ENCODE measurements at places on chromosomes 5 and 9. TPM values are rescaled to one million over a fixed set of nuclear protein-coding genes. Genes with fewer than 3 reads are reported as not detected.

DNA sequence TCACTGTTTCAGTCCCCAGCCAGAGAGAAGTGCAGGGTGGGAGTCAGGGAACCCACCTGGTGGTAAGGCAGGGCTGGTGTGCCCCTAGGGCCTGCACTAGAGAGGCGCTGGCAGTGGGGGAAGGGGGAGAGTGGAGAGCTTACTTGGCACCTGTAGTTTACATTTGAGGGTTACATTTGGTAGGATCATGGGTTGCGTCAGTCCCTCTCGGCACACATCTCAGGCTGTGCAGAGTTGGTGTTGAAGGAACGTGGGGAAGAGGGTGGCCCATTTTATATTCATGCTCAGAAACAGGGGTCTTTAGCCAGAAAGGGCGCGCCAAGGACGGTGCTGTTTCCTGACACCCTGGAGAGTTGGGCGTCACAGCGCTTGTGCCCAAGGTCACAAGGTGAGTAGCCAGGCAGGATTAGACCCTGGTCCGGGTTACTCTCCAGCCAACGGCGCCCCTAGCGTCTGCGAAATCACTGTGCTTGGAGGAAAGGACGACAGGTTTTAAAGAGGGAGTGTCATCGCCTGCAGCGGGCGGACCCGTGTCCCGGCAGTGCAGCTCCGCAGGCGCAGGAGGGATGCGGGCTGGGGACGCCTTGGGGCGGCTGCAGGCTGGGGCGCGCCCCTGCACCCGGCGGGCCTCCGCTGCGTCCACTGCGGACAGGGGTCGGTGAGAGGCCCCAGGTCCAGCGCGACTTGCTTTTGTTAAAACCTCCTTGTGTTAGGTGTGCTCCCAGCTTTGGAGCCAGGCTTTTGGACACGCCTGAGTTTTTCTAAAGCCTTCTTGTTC is 272.6 kb downstream of the FANCC start:
- no peak overlapping the region for H3K4me3 ChIP-seq
- no peak overlapping the region for H3K27ac ChIP-seq
- peaks cover 3% of the 10 kb centered on the region for H3K36me3 ChIP-seq
- peaks cover 8% of the 10 kb centered on the region for H3K4me1 ChIP-seq

GRCh38 chr9:101247297-101247696 is 137.5 kb downstream of the BAAT start:
- no peaks in the 10 kb centered on the region for H3K36me3 ChIP-seq
- H3K4me3 ChIP-seq = no peak overlapping the region
- DNase-seq = no peak
- no peaks in the 10 kb centered on the region for H3K4me1 ChIP-seq

DNA sequence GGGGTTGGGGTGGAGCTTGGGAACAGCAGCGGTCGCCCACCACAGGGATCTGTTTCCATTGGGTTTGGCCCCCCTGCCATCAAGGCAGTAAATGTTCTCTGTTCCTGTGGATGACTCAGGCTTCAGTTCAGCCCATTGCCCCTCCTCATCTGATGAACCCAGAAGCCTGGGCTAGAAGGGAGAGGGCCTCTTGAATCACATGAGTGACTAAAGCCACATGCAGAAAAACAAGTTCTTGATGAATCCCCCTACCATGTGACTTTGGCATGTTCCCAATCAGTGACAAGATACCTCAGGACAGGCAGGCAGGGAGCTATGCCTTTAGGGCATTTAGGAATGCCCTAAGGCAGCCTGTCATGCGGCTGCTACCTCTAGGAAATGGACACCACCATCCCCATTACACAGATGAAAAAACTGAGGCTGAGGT is 2.5 kb downstream of the SH3PXD2B start:
- no peak for DNase-seq
- peaks cover 6% of the 10 kb centered on the region for H3K4me1 ChIP-seq
- H3K36me3 ChIP-seq = no peaks in the 10 kb centered on the region
- no peak overlapping the region for H3K4me3 ChIP-seq
- peaks cover 56% of the 10 kb centered on the region for H3K27me3 ChIP-seq
- no peak overlapping the region for H3K27ac ChIP-seq

DNA sequence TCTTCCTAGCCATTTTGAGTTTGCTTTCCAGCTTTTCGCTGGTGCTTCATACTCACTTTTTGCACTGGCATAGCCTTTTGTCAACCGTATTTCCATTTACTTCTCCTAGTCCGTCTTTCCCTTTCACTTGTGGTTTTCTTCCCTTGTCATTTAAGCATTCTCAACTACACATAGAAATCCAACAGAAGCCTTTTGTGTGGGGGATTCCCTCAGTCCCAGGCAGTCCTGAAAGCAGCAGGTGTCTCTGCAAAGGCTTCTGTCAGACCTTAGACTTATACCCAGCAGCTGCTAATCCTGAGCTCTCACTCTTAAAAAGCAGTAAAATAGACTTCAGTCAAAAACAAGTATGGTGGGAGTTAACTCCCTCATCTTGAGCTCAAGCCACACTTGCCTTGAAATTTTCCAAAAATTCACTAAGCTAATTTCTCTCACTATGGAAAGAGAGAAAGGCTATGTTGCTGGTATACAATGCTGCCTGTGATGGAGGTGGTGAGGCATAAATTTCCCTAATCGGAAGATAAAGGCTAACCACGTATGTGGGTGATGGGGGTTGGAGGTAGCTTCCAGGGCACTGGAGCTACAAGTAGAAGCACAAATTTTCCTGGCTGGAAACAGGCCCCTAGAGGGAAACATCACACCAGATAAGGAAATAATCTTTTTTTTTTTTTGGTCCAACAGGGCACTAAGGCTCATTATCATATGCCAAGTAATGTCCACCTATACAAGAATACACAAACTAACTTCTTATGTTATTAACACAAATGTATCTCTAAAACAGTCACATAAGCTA is 34.8 kb upstream of the IFNK start:
- H3K4me3 ChIP-seq = no peak overlapping the region
- H3K4me1 ChIP-seq = peaks cover 29% of the 10 kb centered on the region
- H3K36me3 ChIP-seq = no peaks in the 10 kb centered on the region
- DNase-seq = no peak
- no peaks in the 10 kb centered on the region for H3K27me3 ChIP-seq

- DNase-seq = no peak
- H3K36me3 ChIP-seq = peaks cover 2% of the 10 kb centered on the region
- no peak overlapping the region for H3K4me3 ChIP-seq
- peaks cover 4% of the 10 kb centered on the region for H3K4me1 ChIP-seq
These were observed 66.7 kb upstream of the HSPB3 start for GRCh38 chr5:54388811-54389210.

DNA sequence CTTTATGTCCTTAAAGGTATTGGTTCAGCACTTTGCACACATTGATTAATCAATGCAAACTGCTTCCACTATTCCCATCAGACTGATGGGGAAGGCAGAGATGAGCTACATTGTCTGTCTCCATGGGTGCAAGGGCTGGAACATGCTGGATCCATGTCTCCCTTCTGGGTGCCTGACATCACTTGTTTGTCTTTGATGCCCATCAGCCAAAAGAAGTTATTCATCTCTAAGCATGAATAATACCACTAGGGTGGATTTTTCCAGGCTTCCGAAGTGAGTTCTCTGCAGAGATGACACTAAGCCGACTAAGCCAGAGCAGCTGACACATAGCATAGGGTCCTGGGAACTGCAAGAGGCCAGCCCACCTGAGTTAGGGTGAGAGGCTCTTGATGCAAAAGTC is 8.7 kb downstream of the FGF1 start:
- H3K27ac ChIP-seq = no peak overlapping the region
- no peaks in the 10 kb centered on the region for H3K27me3 ChIP-seq
- no peak overlapping the region for H3K4me3 ChIP-seq
- no peaks in the 10 kb centered on the region for H3K4me1 ChIP-seq
- DNase-seq = no peak
- no peaks in the 10 kb centered on the region for H3K36me3 ChIP-seq

- H3K27me3 ChIP-seq = no peaks in the 10 kb centered on the region
- H3K36me3 ChIP-seq = no peaks in the 10 kb centered on the region
- no peak for DNase-seq
- no peak overlapping the region for H3K4me3 ChIP-seq
These were observed 1746.4 kb downstream of the EFNA5 start for GRCh38 chr5:105924366-105924765.

DNA sequence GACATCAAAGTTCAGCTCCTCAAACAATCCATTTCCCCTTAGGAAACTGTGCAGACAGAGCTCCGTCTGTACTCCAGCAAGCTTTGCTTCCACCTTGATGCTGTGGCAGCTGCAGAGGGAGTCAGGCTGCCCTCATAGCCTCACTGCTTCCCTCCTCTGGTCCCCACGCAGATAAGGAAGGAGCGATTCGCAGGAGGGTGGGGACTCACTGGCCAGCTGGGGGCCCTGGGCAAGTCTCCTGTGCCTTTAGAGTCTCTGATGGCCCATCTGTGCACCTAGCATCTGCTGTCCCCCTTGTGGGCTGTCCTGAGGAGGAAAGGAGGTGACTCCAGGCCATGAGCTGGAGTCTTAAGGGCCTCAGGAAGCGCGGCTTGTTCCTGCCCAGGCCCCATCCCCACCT is 121.5 kb downstream of the ENTREP1 start:
- no peak overlapping the region for H3K4me3 ChIP-seq
- no peak overlapping the region for H3K27ac ChIP-seq
- DNase-seq = no peak
- H3K36me3 ChIP-seq = no peaks in the 10 kb centered on the region
- peaks cover 14% of the 10 kb centered on the region for H3K4me1 ChIP-seq

The TEK gene
- total RNA-seq = not detected

Data from activated T-helper 1 cell treated with anti-CD3 and anti-CD28 coated beads, Interleukin-12 subunit alpha, Interleukin-12 subunit beta, Interleukin-2, Interleukin-4 antibody, amounts not matched to agents 30 ng/mL and 10 ng/mL and 1 ng/mL, durations not matched to agents 14 hours and 24 hours and 36 hours (primary cell).